Gastroesophageal sphincter (tissue), 4 donors: ENCODE measurements at places on chromosomes 1 and 21. TPM values are rescaled to one million over a fixed set of nuclear protein-coding genes. Genes with fewer than 3 reads are reported as not detected.

ALDH4A1 gene
- total RNA-seq, result 24.8 TPM

XCL1 gene
- not detected for total RNA-seq

KLHDC8A gene
- 0.16 TPM for total RNA-seq

TGFB2 gene
- 9.4 TPM for total RNA-seq

CCDC27 gene
- total RNA-seq, result not detected
